ENCODE measurements at places on chromosomes 7 and 10.

DNA sequence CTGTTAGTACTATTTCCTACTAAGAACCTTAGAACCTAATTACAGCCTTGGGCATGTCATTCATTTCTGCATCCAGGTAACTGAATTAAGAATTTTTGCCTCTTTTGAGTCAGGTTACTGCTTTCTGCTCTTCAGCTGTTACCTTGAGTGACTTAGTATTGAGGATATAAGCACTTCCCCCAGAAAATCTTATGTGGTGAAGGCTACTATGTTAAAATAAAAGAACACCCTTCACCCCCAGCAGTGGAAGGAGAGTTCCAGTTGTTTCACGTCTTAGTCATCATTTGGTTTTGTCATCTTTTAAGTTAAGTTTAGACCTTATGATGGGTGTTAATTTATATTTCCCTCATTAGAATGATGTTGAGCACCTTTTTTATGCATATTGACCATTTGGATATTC lies 82.8 kb downstream of the GLCCI1 start:
- no peak for DNase-seq

GRCh38 chr10:32964270-32964669 lies 6.2 kb upstream of the ITGB1 start:
- DNase-seq = no peak

GRCh38 chr7:41504214-41504980 lies 198.5 kb downstream of the INHBA start:
- no peak for DNase-seq

GRCh38 chr10:65419629-65420028 lies 1506.2 kb upstream of the LRRTM3 start:
- no peak for DNase-seq

DNA sequence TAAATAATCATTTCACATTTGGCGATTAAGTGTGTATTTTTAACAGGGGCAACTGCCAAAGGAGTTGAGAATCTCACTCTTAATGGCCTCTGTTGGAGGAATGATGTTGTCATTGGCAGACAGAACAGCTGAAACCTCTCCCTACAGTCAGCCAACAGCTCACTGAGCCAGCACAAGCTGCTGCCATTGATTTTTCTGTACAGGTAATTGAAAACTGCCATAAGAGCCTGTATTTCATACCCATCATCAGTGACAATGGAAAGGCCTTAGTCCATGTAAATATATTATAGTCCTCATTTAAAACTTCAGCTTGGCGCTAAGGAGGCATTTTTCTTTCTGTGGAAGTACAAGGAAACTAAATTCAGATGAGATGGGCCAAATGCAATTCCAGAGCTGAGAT lies 28.1 kb upstream of the PTN start:
- no peak for DNase-seq

GRCh38 chr10:47040041-47040491 lies 128.8 kb downstream of the PTPN20 start:
- no peak for DNase-seq

GRCh38 chr7:18975689-18976280 lies 141.7 kb downstream of the TWIST1 start:
- DNase-seq = no peak

- DNase-seq = no peak
Observed at GRCh38 chr7:43879477-43879876, 10.2 kb upstream of the MRPS24 start.

DNA sequence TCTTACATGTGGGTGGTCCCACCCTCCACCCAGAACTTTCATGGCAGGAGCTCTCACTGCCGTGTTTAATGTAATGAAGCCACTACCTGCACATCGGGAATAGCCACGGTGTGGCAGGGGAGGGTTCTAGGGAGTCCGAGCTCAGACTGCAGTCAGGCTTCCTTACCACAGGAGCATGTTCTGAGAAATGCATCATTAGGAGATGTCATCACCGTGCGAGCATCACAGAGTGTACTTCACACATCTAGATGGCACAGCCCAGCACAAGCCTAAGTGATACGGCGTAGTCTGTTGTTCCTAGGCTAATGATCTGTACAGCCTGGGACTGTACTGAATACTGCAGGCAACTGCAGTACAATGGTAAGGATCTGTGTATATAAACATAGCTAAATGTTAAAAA lies 153.0 kb upstream of the LANCL2 start:
- DNase-seq = no peak

DNA sequence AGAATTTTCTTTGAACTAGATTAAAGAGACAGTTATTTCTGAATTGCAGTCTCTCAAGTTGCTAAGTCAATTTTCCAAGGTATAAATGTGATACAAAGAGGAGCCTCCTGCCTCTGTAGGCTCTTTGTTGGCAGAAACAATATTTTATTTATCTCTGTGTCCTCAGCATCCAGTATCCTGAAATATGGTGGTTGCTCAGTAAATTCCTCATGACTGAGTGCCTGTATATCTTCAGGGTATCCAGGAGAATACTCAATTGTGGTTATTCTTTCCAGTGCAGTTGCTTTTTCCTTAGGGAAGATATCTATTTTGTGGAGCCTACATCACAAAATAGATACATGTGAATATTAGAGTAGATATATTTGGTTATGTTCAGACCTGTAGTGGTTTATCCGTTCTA lies 144.8 kb upstream of the FERD3L start:
- no peak for DNase-seq

- no peak for DNase-seq
Observed at GRCh38 chr7:84092207-84092606, 102.4 kb downstream of the SEMA3A start.

- no peak for DNase-seq
Observed at GRCh38 chr10:44382131-44382858, 2.6 kb downstream of the CXCL12 start.

- peak; percentile 6 for DNase-seq
Observed at GRCh38 chr7:55073976-55074528, 55.2 kb downstream of the EGFR start.

- no peak for DNase-seq
Observed at GRCh38 chr10:71347587-71348395, 28.7 kb downstream of the SLC29A3 start.

DNA sequence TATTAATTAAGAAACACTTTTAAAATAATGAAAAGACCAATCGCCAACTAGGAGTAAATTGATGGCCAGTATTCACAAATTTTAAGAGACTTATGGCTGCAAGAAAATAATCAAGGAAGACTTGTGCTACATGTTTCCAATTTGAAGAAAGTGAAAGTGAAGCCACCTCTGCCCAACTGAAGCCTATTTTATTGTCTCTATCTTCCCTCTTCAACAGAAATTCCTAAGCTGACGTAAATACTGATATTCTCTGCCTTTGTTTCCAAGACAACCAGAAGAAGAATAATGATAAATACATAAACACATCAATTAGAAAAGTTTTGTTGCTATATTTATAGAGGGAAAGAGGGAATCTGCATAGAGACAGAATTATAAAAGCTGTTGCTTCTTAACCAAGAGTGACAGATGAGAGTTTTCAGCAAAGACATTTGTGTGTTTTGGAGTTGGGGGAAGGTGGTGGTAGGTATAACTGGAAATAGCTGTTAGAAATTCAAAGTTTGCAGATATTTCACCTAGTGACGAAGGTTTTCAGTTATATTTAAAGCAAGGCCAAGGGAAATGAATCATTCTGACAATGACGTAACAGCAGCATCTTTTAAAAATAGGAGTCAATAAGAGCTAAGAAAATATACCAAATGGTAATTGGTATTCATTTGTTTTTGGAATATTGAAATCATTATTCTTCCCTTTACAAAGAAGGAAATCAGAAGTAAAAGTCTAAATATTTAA lies 576.6 kb upstream of the SORCS1 start:
- no peak for DNase-seq

- no peak for DNase-seq
Observed at GRCh38 chr7:43559171-43559945, 23.6 kb upstream of the STK17A start.

DNA sequence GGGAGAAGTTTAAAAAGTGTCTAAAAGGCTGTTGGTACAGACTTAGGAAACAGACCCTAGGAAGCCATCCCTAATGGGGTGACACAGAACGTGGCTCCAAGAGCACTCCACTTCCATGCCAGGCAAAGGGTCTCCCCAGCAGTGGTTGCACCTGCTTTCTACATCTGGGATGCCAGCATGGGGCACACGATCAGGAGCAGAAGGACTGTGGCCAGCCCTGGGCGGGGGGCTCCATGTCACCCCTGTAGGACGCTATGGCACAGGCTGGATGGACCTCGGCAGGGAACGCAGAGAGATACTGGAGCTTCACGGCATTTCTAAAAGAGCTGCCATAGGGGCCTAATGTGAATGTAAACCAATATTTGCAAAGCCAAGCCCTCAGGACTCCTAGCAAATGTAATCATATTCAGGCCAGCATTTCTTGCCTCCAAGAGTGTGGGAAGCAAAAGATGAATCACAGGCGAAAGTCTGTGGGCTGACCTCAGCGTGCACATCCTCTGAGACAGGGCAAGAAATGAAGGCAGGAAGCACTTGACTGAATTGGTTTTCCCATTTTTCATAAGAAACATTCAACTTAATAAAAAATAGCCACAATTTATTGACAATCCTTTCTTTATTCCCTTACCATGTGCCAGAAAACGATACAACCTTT lies 93.9 kb downstream of the ATXN7L1 start:
- DNase-seq = no peak

GRCh38 chr7:155643804-155644177 lies 670 bp upstream of the RBM33 start:
- no peak for DNase-seq

DNA sequence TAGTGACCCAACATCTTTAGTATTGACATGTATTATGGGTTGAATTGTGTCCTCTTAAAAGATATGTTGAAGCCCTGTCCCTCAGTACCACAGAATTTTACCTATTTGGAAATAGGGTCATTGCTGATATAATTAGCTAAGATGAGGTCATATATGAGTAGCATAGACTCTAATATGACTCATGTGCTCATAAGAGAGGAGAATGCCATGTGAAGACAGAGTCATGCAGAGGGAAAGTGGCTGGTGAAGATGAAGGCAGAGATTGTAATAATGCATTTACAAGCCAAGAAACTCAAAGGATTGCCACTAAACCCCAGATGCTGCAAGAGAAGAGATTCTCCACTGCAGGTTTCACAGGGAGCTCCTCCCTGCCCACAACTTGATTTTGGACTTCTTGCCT lies 496.4 kb downstream of the KIF20B start:
- no peak for DNase-seq

DNA sequence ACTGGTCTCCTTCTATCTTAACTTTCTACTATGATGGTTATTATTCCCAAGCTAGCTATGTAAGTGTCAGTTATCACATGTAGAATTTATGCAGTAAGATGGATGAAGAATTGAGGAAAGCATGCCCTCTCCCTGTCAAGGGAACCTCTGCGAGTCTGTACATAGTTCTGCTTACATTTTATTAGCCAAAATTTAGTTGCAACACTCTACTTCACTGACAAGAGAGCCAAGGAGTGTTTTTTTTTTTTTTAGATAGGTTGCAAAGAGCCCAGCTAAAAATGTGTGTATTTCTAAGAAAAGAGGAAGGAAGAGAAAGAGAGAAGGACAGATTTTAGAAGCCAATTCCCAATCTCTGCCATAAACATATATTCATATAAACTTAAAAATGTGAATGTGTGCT lies 357.7 kb upstream of the LRRN3 start:
- DNase-seq = no peak

- DNase-seq = no peak
Observed at GRCh38 chr10:48625826-48626134, 20.9 kb upstream of the ARHGAP22 start.

Data from stimulated activated CD4-positive, alpha-beta T cell treated with anti-CD3 and anti-CD28 coated beads, Interleukin-4, amount 100 ng/mL, for 1 hour (primary cell).